ENCODE measurements at places on chromosomes 5 and 9.

DNA sequence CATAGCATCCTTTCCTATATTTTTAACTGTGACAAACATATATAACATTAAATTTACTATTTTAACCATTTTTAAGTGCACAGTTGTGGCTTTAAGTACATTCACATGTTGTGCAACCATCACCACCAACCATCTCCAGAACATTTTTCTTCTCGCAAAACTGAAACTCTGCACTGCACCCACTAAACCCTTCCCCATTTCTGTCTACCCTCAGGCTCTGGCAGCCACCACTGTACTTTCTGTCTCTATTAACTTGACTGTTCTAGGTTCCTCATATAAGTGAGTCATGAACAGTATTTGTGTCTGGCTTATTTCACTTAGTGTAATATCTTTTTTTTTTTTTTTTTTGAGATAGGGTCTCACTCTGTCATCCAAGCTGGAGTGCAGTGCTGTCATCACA is 25.5 kb downstream of the KCNMB1 start:
- no peak for DNase-seq

DNA sequence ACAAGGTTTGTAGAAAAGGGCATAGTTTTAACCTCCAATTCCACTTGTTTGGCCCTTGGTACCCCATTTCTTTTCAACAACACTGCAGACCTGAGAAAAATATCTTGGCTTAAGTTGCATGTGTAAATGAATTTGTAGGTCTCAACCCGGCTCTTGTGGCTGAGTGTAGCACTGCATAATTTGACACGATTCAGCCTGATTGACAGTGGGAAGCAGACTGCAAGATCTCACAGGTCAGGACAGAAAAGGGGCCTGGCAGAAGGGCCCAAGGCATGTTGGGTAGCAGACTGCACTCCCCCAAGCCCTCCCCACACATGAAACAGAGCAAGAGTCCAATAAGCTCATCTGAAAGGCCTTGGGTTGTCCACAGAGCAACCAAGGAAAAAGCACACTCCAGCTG is 169.7 kb upstream of the SMARCA2 start:
- DNase-seq: no peak

GRCh38 chr9:23322392-23322791 is 503.6 kb downstream of the ELAVL2 start:
- DNase-seq: no peak

GRCh38 chr5:58235299-58235698 is 224.6 kb downstream of the PLK2 start:
- no peak for DNase-seq

- no peak for DNase-seq
These were observed 132.6 kb downstream of the PLK2 start for GRCh38 chr5:58327289-58327688.

DNA sequence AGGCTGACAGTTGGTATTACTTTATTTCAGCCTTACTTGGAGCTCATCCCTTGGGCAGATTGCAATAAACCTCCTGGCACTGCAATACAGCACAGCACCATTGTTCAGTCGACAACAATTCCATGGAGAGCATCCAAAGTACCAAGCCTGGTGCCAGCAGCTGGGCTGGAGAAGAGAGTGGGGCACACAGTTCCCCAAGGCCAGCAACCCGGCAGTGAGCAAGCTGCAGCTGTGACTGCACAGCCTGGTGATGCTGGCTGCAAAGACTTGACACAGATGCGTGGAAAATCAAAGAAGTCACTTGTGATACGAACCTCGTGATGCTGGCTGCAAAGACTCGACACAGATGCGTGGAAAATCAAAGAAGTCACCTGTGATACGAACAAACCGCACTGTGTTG is 125.4 kb downstream of the ATPSCKMT start:
- no peak for DNase-seq

DNA sequence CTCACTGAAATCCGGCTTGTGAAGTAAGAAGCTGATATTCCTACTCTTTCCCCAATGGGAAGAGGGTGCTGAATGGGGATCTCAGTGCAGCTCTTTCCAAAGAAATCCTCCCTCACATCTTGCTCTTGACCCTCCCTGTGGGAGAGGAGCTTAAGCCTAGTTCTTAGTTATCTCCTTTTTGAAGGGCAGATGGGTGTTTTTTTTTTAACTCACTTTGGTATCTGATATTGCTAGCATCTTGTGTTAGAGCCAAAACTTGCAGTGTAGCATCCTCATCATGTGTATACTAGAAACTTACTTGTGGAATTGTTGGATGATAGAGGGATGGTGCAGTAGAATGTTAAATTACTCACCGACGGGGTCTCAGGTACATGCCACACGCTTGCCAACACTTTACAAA is 90.2 kb downstream of the F2RL2 start:
- DNase-seq: no peak

DNA sequence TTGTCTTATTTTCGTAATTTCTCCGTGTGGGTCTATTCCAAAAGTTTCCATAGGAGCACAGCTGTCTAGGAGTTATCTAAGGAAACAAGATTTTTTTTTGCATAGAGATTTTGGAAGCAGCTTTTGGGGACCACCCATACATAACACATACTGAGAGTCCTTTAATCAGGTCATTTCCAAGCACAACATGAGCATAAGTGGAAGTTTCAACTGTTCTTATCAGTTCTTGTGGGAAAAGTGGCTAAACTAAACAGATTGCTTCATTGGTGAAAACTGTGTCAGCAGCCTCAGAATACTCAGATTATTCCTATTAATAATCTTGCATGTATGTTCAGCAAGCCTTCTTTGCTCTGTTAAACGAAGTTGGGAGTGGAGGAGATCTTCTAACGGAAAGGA is 153.6 kb upstream of the TYRP1 start:
- no peak for DNase-seq

- no peak for DNase-seq
These were observed 19.8 kb upstream of the TNIP1 start for GRCh38 chr5:151100681-151101080.
